ENCODE measurements at places on chromosomes 2 and 18.

DNA sequence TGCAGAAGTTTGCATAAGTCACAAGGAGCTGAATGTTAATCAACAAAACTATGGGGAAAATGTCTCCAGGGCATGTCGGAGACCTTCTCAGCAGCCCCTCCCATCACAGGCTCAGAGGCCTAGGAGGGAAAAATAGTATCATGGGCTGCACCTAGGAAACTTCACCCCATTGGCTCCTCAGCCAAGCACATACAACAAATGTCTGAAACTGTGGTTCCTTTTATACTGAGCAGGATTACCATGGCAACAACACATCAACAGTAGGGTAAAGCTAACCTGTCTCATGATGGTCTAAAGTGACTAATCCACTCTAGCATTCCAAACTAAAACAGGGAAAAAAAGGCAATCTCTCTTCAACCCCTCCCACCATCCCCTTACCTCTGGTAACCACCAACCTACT, 3.2 kb upstream of the NEMP2 start:
- no peak for DNase-seq

DNA sequence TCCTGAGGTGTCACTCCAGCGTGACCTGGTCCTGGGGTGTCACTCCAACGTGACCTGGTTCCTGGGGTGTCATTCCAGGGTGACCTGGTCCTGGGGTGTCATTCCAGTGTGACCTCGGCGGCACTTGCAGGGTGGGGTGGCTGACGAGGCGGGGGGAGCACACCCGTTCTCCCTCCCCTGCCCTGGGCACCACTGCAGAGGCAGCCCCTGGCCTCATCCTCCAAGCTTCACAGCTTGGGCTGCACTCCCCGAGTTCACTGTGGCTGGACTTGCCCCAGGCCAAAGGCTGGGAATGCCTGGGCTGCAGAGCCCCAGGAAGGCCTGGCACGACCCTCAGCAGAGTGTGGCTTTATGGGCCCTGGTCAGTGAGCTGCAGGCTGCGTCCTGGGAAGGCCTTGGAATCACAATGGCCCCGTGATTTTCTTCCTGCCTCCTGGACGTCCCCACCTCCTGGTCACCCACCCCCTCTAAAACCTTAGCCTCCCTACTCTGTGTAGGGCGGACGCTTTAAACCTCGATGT, 88.3 kb downstream of the NFATC1 start:
- DNase-seq = no peak

GRCh38 chr2:240574386-240575100, 6.3 kb downstream of the RNPEPL1 start:
- no peak for DNase-seq

DNA sequence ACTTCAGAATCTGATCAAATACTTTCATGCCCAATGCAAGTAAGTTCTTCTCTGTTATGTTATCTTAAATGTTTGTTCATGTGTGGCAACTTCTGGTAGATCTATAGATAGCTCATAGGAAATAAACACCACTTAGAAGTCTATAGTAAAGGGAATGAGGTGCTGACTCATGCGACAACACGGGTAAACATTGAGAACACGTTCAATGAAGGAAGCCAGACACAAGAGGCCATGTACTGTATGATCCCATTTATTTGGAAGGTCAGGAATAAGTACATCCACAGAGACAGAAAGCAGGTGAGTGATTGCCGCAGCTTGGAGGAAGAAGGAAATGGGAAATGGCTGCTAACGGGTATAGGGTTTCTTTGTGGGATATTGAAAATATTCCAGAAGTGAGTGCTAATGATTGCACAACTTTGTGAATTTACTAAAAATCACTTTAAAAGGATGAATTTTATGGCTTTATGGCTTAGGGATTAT, 95.4 kb downstream of the ITGB1BP1 start:
- DNase-seq = no peak

DNA sequence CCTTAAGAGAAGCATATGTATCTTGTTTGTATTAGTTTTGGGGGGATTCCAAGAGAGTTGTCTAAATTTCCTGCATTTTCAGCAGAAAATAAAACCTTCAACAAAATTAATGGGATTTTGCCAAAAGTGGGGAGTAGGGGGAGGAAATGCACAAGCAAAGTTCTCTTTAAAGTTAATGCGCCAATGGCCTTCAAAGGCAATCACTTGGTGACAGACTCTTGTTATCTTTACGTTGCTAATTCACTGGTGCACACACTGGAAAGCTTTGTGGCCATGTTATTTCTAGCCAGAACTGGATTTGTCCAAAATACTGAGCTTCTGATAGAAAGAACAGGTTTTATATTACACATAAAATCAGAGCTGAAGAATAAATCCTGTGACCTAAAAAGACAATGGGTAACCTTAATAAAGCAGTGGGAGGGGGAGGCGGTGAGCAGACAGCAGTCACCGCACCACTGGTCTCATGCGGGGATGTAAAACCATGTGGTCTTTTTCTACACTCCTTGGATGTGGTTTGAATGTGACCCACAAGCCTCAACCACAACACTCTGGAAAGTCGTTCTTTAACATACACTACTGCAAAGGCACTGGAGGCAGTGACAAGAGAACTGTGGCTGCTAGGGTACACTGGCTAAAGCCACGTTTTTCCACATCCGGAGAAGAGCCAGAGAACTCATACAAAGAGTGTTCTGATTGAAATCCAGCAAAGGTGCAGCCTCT, 176.9 kb upstream of the SMAD7 start:
- no peak for DNase-seq

- DNase-seq = no peak
These were observed 177.8 kb upstream of the RGPD4 start for GRCh38 chr2:107648781-107649404.

DNA sequence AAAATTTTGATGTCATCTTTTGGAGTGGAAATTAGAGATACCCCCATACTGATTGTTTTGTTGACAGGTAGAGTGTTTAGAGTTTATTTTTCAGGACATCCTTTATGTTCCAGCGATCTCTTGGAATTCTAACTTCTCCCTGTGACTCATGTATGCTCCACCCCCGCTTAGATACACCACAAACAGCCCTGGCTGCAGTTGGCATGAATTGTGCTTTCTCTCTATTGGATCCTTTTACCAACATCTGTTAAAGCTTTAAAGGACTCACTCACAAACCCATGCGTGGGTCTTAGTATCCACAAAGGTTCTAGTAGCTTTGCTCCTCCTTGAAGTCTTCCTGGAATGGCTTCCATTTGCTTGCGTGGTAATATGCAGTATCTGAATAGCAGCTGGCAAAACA, 409.5 kb upstream of the POU3F3 start:
- DNase-seq = no peak

GRCh38 chr18:11178951-11179549, 29.7 kb upstream of the PIEZO2 start:
- DNase-seq = no peak

DNA sequence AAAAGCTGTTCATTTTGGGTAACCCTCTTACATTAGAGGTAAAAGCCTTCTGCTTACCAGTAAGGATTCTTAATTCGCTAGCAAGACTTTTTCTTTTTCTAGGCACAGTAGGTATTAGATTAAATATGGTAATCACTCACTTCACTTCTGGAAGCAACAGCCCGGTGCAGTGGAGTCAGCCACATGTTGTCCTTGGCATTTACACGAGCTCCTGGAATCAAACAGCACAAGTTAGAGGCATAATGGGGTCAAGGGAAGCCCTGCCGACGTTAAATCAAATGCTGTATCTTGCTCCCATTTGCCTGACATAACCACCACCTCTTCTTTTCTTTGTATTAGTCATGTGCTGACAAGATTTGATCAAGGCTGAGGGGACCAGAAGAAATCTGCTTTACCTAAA, 174.1 kb downstream of the ANKRD44 start:
- no peak for DNase-seq

- no peak for DNase-seq
These were observed 33.1 kb downstream of the LHCGR start for GRCh38 chr2:48722391-48722790.

DNA sequence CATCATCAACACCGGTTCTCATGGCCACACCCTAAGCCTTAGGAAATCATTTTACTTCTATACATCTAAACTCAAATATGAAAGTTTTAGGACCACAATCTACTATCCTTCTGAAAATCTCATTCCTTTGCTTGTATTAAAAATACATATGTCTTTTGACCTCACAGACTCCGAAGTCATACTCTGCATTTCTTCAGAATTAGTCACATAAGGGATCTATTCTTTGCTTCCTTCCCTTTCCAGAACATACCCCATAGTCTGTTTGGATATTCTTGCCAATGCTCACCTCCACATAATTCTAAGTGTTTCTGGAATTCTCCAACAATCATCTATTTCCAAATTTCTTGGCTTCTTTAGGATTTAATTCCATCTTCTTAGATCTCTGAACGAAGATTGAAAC, 14.2 kb upstream of the DSG1 start:
- no peak for DNase-seq

GRCh38 chr2:240998995-240999791, 775 bp downstream of the SNED1 start:
- DNase-seq = no peak

GRCh38 chr2:31337860-31338259, 76.7 kb downstream of the XDH start:
- no peak for DNase-seq

- DNase-seq = no peak
These were observed 143.3 kb downstream of the PDE1A start for GRCh38 chr2:182283512-182283911.

Data from cortex of kidney (tissue), 1 donor.